ENCODE measurements at places on chromosomes 6 and 20.

DNA sequence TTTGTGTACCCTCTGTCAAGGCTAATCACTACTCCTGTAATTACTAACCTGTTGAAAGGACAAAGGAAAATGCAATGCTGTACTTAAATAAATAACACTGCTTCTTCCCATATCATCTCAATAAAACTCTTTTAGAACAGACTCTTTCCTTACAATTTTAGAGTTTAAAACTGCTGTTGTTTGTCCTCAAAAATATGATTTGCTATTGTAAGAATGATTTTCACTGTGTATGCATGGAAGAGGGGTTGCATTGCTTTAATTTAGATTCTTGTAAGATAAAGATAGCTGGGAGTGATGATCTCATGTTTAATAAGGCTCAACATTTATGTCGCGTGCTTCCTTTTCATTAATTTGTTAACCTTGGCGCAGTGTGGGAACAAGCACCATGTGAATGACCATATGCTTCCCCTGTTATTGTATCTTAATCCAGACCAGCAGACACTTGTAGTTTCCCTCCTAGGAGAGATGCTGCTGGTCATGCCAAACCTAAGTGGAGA is 89.8 kb upstream of the ATXN1 start:
- no peak for DNase-seq

GRCh38 chr6:113953346-113953745 is 17.6 kb downstream of the HDAC2 start:
- DNase-seq, result no peak

DNA sequence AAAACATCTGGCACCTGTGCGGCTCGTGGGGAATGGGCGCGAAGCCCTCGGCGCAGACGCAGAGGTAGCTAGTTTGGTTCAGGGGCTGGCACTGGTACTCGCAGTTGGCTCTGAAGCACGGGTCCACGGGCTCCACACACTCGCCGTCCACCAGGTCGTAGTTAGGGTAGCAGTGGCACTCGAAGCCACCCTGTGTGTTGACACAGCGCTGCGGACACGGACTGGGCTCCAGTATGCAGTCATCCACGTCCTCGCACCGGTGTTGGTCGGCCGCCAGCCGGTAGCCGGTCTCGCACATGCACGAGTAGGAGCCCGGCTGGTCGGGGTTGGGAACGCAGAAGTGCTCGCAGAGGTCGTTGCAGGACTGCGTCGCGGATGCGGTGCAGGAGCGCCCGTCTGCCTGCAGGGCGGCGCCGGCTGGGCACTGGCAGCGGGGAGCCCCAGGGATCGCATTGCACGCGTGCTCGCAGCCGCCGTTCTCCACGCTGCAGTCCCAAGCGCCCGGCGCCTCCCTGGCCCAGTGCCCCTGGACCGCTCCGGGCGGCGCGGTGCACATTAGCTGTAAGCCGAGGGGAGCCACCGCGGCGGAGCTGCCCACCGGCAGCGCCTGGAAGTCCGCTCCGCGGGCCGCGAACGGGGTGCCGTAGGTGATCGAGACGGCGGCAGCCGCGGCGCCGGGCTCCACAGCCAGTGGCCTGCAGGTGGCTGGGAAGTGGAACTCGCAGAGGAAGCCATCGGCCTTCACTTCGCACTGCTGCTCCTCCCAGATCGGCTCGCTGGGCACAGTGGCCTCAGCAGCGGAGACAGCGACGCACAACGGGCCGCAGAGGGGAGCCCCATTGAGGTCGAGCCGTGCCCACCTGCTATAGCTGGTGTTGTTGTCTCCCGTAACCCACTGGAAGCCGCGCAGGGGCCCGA is 930 bp downstream of the THBD start:
- DNase-seq, result no peak

GRCh38 chr6:63928613-63929012 is 293.0 kb downstream of the PHF3 start:
- no peak for DNase-seq

DNA sequence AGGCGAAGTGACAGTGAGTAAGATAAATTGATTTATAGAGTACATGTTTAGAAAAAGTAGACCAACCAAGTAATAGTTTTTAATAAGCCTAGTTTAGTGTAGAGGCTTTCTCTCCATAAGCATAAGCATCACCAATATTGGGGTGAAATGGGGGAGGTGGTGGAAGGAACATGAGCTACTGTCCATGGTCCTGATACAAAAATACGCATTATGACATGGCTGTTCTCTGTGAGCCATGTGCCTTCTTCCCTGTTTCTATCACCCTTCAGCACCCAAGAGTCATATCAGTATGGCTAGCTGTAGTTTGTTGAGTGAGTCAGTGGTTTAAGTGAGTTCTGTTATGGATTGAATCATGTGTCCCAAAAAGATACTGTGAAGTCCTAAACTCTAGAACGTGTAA is 150.8 kb downstream of the EDN1 start:
- DNase-seq, result no peak

GRCh38 chr6:47132724-47133123 is 90.6 kb upstream of the ADGRF1 start:
- DNase-seq, result no peak

DNA sequence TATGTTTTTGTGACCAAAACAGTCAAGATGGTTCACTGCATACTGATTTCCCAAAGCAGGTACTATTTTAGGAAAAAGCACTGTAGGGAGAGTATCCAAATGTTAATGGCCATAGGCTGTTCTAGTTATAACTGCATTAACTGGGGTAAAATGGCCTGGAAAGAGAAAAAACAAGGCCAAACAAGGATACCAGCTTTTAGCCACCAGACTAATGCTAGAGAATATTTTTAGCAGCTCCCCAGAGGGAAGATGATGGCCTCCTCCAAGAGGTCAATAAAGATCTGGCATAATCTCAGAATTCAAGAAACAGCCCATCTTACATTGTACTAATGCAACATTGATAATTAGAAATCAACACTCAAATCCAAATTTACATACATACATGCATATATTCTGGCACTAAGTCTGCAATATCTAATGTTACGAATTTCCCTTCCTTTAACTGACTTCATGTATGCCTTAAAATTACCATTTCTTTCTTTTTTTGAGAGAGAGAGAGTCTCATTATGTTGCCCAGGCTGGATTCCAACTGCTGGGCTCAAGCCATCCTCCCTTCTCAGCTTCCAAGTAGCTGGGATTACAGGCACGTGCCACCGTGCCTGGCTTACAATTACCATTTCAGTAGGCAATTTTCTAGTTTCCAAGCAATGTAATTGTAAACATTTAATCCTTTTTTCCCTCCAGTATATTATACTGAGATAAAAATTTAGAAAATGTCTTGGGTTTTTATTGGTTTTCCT is 9.3 kb downstream of the COX7A2 start:
- peak; percentile 44 for DNase-seq

GRCh38 chr6:25089442-25089841 is 153.7 kb upstream of the RIPOR2 start:
- no peak for DNase-seq

GRCh38 chr6:24721461-24722215 is 2.7 kb upstream of the C6orf62 start:
- peak; percentile 95 for DNase-seq

DNA sequence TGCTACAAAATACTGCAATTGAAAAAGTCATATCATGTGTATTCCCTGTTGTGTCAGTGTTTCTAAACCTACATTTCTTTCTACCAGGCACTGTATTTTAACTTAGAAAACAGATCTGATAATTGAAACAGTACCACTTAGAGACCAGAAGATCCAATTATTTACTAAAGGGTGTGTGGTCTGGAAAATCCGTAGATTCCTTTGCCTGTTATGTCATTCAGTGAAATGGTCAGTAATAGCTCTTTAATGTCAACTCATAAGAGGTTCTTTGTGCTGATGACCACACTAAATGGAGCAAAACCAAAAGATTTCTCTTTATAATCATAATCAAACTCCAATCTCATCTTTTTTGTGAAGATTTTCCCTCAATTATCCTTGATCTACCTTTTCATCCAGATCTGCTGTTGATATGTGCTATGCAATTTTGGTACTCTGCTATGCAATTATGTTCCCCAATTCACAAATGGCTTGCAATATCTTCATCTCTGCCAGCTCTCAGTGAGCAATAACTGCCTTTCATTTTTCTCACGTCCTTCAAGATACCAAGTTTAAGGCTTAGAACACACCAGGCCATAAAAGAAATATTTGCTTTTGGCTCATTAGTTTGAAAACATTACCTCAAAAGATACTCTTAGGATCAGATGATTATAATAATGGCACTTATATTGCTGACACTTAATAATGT is 165.5 kb downstream of the MOXD1 start:
- no peak for DNase-seq

GRCh38 chr6:10528158-10528981 is 7.2 kb downstream of the GCNT2 start:
- DNase-seq, result no peak

DNA sequence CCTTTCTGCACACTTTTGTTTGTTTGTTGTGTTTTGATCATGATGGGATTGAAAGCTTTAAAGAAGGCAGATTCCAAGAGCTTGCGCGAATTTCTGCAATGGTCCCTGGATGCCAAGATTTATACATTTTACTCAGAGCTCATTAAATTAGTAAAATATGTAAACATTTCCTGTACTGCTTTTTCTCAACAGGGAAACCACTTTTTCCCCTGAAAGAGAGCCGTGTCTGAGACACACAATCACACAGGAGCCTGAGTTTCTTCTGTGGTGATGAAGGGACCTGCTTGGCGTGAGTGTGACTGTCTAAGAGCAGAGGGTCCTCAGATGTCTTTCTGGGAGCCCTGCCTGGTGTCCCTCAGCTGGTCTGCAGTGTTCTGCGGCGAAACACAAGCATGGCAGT is 12.1 kb upstream of the TAGAP start:
- DNase-seq, result no peak

GRCh38 chr20:47521059-47521808 is 19.5 kb downstream of the NCOA3 start:
- no peak for DNase-seq

DNA sequence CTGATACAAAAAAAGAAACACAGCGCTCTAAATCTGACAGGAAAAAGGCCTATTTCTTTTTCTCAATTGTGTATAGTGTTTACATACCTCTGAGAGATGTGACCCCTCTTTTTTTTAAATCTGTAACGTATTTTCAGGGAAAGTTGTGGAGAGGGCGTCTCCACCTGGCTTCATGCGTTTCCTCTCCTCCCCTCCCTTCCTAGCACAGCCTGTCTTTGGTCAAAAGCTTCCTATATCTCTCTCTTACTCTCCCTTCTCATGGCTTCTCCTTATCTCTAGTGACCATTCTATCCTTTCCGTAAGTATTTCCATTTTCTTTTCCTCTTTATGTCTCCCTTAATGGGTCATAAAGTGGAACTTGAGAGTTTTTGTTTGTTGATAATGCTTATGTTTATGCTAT is 458.9 kb downstream of the HACE1 start:
- no peak for DNase-seq

GRCh38 chr6:121523628-121524027 is 88.2 kb downstream of the GJA1 start:
- no peak for DNase-seq

DNA sequence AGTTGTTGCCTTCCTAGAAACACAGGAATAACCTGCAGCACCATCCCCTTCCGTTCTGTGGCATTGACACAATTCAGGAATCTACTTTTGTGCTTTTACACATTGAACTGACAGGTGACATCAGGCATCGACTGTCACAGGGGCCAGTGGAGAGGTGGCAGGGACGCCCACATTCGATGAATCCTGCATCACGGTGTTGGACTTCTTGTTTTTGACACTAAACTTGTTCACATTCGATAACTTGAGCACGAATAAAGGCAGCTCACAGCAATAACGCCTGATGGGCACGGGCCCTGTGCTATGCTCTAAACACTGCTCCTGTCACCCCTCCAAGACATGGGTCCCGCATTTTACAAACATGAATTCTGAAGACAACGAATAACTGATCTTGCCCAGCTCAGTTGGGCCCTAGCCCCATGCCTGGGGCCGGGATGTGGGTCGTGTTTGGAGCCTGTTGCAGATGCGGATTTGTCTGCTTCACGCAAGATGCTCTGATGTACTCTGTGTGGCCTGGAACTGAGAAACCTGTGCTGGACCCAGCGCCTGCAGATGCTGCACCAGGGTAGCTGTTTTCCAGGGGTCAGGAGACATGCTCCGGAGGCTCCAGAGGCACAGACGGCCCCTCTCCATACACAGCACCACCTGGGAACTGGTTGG is 75.7 kb downstream of the TTLL2 start:
- DNase-seq, result no peak

DNA sequence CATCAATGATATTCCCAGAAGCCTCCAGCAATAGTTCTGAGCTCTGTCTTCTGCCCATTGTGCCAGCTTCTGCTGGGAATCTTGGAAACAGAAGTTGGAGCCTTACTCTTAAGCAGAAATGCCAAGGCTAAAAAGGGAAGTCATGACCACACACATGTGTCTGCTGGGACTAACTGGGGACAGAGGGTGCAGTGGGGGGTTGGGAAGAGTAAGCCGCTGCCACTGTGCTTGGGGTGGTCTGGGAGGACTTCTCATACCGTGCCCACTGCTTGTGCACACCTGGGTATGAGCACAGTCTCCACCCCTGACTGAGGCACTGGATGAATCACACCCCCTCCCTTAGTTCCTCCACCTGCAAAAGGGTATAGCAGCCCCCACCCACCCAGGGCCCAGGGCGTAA is 90.7 kb downstream of the CDC5L start:
- no peak for DNase-seq

DNA sequence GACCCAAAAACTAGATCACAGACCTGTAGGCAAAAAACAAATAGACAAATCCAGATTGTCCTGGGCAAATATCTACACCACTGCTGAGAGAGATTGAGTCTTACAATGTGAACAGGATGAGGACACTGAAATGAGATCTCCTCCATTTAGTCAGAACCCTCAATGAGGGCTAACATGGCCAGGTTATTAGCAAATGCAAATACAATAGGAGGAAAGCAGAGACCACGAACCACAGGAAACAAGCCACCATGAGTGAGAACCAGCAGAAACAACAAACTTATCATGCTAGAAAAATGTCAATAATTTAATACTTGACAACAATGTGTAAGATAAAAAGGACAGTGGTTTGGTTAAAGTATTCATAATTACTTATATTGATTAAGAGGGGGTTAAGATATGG is 162.8 kb downstream of the SYNE1 start:
- DNase-seq, result no peak

GRCh38 chr20:53298260-53298659 is 295.4 kb downstream of the ZNF217 start:
- no peak for DNase-seq

DNA sequence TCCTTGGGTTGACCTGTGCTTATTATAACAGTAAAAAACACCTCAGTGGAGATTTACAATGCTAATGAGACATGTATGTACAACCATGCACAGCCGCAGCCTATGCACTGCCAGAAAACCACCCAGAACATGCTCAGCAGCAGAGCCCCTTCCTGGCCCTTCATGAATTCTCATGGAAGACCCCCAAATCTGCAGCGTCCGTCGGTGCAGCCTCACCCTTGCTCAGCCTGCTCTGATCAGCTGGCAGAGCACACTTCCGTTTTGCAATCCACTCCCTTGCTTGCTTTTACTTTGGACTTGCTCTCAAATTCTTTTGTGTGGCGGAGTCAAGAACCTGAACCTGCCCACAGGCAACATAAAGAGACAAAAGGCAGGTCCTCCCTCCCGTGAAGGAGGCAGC is 378.2 kb upstream of the SULF2 start:
- no peak for DNase-seq
